ENCODE measurements at places on chromosomes 16 and 17.

DNA sequence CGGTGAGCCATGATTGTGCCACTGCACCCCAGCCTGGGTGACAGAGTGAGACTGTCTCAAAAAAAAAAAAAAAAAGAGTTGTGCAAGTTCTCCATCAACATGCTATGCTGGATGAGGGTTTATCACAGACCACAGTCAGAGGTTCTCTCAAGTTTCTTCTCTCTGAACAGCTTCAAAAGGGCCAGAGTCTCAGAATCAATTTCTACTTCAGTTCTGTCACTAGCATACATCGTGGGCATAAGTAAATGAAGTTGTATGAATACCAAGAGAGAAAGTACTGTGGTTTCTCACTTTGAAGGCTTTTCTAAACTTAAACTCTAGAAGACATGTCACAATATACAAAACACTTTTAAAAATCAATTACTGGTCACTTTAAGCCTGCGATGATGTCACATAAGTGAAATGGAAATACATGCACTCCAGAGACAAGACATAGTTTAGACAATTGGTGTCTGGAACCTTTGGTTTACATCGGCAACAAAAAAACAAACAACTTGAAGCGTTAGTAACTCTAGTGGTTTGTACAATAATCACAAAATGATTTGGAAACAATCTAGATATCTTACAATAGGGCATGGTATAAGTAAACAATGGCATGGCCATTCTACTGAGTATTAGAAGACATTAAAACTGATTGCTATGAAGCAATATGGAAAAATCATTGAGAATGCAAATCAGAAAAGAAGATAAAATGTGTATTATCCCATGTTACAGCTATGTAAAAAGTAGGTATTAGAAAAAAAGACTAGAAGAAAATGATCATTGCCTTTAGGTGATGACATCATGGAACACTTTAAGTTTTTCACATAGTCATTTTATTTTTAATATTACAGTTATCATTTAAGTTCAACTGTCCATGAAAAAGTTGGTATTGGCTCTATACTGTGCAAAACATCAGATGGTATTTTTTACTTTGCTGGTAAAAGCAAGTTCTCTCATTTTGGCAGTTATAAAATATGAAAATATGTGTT, 232.3 kb downstream of the ZFHX3 start:
- no peak for DNase-seq

DNA sequence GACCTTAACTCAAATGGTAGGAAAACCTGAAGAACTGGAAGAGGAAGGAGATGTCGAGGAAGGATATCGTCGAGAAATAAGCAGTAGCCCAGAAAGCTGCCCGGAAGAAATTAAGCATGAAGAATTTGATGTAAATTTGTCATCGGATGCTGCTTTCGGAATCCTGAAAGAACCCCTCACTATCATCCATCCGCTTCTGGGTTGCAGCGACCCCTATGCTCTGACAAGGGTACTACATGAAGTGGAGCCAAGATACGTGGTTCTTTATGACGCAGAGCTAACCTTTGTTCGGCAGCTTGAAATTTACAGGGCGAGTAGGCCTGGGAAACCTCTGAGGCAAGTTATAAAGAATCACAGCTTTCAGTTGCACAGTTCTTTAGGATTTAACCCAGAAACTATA, 15.5 kb downstream of the ERCC4 start:
- no peak for DNase-seq

DNA sequence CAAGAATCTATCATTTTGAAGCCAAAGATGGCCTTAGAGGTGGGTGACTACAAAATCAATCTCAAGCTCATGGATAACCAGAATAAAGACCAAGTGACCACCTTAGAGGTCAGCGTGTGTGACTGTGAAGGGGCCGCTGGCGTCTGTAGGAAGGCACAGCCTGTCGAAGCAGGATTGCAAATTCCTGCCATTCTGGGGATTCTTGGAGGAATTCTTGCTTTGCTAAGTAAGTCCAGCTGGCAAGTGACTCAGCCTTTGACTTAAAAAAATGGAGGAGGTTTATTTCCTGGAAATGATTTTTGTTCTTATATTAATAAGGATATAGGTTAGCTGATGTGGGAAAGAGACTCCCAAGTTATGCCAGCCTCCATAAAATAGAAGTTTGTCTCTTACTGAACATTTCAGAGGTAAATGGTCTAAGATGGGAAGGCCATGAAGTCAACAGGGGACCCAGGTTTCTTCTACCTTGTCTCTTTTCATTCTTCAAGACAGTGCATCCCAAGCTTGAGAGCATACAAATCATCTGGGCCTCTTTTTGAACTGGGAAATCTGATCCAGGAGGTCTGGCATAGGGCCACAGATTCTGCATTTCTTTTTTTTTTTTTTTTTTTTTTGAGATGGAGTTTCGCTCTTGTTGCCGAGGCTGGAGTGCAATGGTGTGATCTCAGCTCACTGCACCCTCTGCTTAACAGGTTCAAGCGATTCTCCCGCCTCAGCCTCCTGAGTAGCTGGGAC, 19.8 kb upstream of the TANGO6 start:
- no peak for DNase-seq

DNA sequence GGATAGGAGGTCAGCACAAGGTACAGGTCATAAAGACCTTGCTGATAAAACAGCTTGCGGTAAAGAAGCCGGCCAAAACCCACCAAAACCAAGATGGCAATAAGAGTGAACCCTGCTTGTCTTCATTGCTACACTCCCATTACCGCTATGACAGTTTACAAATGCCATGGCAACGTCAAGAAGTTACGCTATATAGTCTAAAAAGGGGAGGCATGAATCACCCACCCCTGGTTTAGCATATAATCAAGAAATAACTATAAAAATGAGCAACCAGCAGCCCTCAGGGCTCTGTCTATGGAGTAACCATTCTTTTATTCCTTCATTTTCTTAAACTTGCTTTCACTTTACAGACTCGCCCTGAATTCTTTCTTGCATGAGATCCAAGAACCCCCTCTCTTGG, 1.0 kb upstream of the HSBP1 start:
- DNase-seq = no peak

DNA sequence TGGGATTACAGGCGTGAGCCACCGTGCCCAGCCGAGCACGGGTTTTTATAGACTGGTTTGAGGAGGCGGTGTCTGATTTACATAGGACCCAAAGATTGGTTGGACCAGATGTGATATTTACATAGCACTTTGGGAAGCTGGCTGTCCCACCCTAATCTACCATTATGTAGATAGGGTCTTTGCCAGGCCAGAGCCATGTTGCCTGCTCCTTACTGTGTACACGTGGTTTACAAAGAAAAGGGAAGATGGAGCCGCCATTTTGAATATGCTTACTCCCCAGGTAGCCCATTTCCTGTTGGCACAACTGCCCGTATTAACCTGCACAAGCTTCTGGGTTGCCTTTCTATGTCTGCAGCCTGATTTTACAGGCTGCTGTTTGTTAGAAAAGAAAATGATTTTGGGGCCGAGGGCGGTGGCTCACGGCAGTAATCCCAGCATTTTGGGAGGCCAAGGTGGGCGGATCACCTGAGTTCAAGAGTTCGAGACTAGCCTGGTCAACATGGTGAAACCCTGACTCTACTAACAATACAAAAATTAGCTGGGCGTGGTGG, 89.9 kb upstream of the EEF2KMT start:
- no peak for DNase-seq

DNA sequence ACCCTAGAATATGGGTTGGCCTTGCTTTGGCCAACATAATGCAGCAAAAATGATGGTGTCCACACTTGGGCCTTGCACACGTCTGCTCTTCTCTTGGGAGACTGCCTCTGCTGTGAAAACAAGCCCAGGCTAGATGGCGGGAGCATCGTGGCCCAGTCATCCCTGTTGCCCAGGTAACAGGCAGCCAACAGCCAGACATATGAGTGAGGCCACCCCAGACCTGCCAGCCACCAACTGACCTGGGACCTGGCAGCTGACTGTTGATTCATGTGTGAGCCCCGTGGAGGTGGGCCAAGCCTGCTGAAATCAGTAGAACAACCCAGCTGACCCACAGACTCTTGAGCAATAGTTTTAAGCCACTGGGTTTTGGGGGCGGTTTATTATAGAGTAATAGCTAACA, 39.4 kb upstream of the CDH3 start:
- DNase-seq = no peak

DNA sequence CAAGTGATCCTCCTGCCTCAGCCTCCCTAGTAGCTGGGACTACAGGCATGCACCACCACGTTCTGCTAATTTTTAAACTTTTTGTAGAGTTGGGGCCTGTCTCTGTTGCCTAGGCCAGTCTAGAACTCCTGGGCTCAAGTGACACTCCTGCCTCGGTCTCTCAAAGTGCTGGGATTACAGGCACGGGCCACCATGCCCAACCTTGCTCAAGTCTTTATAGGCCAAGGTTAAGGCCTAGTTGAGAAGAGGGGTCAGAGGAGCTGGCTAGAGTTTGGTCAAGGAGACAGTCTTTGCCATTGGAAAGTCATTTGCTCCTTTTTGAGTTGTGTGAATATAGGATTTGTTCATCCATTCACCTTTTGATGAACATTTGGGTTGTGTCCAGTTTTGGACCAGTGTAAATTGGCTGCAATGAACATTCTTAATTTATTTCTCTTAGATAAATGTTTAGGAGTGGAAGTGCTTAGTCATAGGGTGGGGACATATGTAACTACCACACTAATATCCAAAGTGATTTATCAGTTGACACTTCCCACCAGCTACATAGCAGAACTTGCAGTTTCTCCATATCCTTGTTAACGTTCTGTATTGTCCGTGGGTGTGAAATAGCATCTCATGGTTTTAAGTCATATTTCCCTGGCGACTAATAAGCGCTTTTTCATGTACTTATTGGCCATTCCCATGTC, 30.7 kb upstream of the ARHGAP17 start:
- no peak for DNase-seq

DNA sequence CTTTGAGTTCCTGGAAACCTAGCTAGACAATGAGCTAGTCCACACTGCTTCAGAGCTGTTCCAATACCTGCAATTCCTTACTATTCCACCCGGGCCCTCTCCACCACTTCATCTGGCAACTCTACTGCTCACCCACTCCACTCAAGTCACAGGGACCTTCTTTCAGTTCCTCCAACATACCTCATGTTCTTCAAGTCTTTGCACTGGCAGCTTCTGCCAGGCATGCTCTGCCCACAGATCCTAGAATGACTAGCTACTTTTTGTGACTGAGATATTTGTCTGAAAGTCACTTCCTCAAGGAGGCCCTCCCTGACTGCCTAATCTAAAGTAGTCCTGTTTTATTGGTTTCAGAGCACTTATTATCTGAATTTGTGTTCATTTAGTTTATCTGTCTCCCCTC, 86.4 kb downstream of the TEX14 start:
- no peak for DNase-seq

GRCh38 chr17:81537343-81537855, 9.2 kb downstream of the FSCN2 start:
- DNase-seq = no peak

DNA sequence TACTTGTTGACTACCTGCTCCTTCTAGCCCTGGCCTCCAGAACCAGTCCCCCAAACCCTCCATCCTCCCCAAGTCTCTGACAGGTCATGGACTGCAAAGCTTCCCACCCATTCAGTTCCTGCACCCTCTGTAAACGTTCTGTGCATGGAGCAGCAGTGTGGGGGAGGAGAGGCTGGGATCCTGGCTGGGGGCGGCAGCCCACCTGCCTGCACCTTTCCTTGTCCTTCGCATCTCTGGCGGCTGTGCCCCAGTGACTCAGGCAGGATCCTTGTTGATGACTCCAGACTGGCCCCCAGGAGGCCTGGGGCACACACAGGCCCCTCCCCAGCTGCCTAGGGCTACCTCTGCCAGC, 1.6 kb upstream of the PKMYT1 start:
- no peak for DNase-seq

DNA sequence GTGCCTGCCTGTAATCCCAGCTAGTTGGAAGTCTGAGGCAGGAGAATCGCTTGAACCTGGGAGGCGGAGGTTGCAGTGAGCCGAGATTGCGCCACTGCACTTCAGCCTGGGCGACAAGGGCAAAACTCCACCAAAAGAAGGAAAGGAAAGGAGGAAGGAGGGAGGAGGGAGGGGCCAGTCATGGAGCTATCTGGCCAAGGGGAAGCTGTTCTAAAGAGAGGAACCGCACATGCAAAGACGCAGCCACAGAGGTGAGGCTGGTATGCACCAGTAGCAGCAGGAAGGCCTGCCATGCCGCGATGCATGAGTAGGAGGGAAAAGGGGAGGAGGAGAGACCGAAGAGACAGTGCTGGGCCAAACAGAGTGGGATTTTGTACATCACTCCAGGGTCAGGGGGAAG, 35.9 kb downstream of the HSBP1 start:
- no peak for DNase-seq

DNA sequence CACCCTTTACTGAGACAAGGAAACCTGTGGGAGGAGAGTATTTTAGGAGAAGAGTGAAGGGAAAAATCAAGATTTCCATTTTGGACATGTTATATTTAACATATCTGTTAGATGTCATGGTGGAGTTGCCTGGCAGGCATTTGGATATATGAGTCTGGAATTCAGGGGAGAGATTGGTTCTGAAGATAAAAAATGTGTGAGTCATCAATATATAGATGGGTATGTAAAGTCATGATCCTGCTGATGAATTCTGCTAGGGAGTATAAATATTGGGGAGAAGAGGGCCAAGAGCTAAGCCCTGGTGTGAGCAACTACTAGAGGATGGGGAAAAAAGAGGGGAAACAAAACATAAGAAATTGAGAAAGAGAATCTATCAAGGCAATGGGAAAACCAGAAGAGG, 151.3 kb upstream of the SOX9 start:
- no peak for DNase-seq

DNA sequence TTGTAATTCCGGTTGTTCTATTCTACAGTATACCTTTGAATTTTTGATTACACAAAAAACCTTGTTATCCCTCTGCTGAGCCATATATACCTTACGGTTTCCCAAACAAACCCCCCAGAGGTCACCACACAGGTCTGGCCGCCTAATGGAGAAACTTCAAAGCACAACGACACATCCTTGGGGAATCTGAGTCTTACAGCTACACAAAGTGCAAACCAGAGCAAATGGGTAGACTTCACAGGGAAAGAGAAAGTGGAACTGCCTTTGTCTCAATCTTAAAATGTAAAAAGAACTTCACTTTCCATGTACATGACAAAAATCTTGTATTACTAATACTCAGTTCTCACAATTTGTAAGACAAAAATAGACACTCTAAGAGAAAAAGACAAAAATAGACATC, 2.7 kb downstream of the FBXO31 start:
- DNase-seq = no peak

DNA sequence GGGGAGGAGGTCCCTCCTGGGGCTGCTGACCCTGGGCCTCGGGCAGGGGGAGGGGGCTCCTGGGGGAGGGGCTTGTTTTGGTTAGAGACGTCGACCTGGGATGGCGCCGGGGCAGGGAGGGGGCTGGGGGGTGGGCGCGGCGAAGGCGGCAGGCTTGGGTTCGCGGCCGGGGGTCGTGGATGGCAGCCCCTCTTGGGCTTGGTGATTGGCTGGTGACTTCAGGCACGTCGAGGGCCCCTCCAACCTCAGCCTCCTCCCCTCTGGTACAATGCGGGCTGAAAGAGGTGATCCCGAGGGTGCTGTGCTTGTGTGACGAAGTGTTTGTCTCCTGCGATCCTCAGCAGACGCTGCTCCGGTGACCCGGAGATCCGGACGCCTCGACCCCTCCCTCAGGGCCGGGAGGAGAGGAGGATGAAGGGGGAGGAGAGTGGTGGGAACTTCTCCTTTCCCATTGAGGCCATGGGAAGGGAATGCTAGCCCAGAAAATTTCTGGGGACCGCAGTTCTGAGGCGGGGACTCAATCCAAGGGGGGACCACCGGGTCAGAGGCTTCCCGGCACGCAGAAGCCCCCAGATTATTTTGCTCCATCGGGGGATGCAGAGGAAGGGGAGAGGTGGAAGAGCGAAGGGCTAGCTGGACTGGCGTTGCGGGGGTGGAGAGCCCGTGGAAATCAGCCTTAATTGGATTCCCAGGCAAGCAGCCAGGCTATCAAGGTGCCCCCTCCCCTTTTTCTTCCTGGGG, 43.9 kb downstream of the RAI1 start:
- no peak for DNase-seq

GRCh38 chr17:11514565-11514964, 83.7 kb upstream of the DNAH9 start:
- no peak for DNase-seq

All from stimulated activated CD8-positive, alpha-beta memory T cell treated with anti-CD3 and anti-CD28 coated beads, Interleukin-15, amount 100 ng/mL, for 48 hours (primary cell).